NCI-H2029 (cell line): ENCODE measurements at places on chromosomes 6 and 20.

DNA sequence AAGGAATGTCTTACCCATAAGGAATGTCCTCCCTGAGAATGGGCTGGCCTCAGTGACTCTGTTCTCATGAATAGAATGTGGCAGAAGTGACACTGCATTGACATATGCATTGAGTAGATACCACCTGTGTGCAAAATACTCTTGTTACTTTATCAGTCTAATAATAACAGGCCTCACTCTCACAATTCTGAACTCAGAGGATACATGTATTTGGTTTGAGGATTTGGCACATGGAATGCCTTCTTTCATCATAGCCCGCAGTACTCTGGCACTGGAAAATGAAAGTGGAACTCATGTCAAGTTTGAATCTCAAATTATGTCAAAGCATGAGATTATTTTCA lies 52.9 kb upstream of the PLCB4 start:
- no peak for DNase-seq

DNA sequence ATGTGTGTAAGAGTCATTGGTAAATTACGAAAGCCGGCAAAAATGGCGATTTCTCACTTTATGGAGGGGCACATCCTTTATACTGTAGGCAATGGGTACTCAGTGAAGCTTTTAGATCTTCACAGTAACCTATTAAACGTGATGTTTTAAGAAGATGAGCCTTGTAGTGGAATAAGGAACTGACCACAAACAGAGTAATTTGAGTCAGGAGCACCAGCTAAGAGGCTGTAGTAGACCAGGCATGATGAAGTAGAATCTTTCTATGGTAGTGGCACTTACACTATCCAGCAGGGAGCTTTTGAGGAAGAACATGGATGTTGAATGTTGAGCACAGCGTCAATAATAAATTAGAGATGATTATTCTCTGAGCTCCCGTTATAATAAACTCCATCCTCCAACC lies 65.9 kb downstream of the HIVEP2 start:
- no peak for DNase-seq

GRCh38 chr6:129546702-129547101 lies 163.3 kb downstream of the ARHGAP18 start:
- no peak for DNase-seq

- DNase-seq = peak; percentile 86
These were observed 66.2 kb upstream of the SLC22A1 start for GRCh38 chr6:160055378-160055777.

DNA sequence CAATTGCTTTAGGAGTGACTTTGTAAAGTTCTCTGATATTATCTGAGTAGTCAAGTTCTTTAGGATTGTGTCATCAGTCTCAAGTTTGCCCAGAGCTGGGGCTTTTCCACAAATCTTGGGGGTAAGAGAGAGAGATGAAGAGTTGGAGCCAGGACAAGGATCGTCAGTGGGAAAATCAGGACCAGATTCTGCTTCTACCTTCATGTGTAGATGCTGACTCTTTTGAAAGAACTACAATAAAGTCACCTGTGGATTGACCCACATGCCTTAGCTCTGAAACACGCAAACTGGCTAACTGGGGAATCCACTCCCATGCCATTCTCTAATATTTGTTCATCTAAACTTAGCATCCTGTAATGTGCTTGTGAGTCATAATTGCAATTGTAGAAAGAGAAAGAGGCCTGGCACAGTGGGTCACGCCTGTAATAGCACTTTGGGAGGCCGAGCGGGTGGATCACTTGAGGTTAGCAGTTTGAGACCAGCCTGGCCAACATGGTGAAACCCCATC lies 15.6 kb upstream of the BICRAL start:
- DNase-seq = no peak

DNA sequence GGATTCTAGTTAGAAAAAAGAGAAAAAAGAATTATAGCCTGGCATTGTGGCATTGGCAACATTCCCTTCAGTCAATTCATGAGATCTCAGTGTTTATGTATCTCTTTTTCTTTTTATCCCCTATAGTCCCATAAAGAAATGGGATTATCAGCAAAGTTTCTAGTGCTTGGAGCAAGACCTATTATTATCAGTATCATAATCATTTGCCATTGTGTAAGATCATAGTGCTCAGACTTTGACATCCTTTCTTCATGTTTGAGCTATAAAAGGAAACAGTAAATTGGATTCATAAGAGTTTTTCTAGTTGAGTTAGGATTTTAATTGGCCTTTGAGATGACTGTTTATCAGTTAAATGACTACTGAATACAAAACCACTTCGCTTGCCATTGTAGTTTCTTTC lies 295.6 kb downstream of the GRIK2 start:
- no peak for DNase-seq

DNA sequence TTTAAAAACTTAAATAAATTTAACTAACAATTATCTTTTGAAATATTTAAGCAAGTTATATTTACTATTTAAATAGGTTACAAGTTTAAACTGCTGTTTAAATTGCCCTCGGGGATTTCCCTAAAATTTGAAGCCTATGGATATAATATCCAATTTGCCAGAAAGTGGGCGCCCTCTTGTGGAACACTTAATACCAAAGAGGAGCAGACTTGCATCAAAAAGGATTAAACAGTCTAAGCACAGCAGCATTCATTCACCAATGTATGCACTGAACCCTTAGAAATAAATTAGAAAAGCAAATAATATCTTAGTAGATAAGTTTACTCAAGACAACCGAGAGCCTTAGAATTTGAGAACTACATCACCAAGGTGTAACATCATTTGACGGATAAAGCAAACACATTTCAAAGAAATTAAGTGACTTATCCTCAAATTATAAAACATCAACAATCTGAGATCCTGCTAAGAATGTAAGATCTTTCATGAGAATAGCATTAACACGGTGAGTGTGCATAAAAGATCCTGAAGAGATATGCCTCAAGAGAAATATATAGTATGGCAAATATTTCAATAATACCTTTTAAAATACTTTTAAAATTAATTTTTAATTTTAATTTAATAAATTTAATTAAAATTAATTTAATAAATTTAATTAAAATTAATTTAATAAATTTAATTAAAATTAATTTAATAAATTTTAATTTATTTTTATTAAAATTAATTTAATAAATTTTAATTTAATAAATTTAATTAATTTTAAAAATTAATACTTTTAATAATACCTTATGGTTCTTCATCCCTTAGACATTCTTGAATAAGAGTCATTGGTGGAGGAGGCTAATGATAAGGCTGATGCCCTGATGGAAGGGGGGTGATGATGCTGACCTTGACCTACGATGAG lies 11.5 kb upstream of the MEP1A start:
- peak; percentile 59 for DNase-seq

DNA sequence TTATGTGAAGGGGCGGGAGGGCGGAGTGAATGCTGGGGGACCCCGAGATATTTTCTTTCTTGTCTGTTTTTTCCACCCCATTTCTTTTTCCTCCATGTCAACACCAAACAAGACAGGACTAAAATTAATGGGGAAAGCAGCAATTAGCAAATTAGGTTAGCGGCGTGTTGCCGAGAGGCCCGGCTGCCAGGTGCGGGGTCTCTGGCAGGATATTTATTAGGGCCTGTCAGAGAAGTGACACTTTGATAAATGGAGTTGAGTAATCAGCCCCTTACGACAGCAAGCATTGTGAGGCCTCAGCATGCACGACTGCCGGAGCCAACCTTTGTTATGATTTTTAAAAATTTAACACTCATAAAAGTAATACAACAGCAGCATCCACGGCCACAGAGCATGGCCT lies 193.8 kb downstream of the DHX35 start:
- DNase-seq = no peak

DNA sequence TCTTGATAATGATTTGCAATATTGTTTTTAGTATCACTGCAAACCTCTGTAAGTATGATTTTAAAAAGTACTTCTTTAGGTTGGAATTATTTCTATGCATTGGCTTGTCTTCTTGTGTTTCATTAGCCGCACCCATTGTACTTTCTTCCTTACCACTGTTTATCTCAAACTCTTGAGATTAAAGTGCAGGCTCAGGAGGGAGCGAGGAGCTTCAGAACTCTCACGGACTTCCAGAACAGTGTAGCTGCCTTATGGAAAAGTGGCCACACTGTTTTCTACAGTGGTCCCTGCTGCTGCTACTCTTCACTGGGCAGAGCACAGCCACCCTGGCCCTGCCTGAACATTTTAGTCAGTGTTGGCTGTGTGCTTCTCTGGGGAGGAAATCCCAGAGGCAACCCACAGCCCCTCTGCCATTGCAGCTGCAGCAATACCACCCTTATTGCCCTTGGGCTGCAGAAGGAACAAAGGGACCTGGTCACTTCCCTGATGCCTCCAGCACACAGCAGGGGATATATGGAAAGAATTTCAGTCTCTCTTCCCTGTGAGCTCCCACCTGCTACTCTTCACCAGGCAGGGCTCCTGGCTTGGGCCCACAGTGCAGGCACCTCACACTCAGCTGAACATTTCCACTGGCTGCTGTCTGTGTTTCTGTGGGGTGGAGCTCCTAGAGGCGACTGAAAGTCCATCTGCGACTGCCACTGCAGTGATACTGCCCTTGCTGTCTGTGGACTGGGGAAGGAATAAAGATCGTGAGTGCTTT lies 91.7 kb upstream of the MAP3K4 start:
- DNase-seq = no peak

- no peak for DNase-seq
These were observed 155.1 kb upstream of the MMS22L start for GRCh38 chr6:97438011-97438671.

- no peak for DNase-seq
These were observed 50.2 kb upstream of the IFNGR1 start for GRCh38 chr6:137269347-137269746.

- DNase-seq = no peak
These were observed 6.3 kb upstream of the TRIM27 start for GRCh38 chr6:28929887-28930620.

- DNase-seq = no peak
These were observed 882.0 kb downstream of the TFAP2A start for GRCh38 chr6:9532621-9533557.

- no peak for DNase-seq
These were observed 54.7 kb upstream of the SYNJ2 start for GRCh38 chr6:157927011-157927410.

GRCh38 chr6:104954190-104954797 lies 2.6 kb upstream of the LIN28B start:
- no peak for DNase-seq

DNA sequence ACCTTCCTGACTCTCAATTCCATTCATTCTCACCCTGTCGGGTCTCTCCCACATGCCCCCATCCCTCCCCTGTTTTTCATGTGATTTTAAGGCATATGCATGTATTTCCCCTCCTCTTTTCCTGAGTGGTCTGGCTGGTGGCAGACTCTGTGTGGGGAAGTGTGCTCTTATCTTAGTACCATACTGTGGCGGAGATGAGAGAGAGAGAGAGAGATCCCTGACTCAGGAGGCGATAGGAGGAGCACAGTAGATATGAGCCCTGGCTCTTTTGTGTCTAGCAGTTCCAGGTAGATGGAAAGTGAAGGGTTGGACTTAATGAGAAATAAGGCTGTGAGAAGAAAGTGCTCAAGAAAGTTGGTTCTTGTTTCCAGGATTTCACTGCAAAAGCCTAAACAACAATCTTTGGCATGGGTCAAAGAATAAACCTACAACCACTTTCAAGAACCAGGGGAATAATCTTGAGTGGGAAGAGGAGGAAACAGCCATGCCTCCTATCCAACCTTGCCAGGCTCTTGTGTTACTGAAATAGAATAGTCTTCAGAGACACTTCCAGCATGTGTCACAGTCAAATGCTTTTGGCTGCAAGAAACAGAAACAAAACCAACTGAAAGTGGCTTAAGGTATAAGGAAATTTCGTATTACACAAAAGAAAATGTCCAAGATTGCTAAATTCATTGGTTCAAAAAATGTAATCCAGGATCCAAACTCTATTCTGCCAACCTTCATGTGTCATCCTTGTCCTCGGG lies 123.8 kb upstream of the MYLIP start:
- DNase-seq = no peak

DNA sequence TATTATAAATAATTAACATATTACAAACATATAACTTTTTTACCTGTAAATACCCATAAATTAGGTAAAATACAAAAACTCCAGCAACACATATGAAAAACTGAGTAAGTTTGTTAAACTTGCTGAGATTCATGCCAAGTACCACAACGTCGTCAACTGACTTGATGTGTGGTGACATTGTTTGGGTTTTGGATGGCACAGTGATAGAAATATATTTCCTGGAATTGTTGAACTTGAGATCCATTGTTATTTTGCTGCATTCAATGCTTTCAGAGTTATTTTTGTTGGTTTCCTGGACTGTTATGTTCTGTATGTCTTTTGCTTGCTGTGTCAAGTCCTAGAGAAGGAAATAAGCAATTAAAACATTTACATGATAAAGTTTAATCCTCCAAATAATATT lies 5.5 kb downstream of the SLC35B3 start:
- DNase-seq = no peak

- DNase-seq = no peak
These were observed 30.2 kb upstream of the CST7 start for GRCh38 chr20:24918579-24919566.

DNA sequence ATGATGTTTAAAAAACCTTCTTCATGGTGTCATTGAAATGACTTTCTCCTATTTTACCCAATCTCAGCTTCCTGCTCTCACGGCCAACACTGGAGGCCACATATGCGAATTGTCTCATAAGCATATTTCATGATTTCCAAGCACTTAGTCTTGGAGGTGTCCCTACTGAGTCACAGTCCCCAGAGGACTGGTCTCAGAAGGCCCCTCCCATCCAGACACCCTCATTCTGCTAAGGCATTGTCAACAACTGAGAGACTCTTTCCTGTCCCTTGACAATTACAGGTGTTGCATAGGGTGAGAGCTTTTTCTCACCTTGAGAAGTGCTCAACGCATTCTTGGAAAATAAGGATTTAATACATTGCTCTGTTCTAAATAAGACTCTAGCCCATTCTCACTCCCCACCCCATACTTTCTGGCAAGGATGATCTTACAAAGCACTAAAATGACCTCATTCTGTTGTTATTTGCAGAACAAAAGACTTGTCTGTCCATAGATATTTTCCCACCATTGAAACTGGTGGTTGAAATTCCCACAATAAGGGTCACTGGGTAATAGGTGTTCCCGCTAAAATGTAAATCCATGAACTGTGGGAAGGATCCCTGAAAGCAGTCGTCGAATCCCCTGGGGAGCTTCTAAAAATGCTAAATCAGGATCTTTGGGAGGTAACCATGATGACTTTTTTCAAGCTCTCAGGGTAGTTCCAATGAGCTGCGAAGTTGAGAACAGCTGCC lies 32.3 kb upstream of the SLC22A23 start:
- DNase-seq = no peak

GRCh38 chr20:846894-847278 lies 13.4 kb downstream of the FAM110A start:
- DNase-seq = no peak

DNA sequence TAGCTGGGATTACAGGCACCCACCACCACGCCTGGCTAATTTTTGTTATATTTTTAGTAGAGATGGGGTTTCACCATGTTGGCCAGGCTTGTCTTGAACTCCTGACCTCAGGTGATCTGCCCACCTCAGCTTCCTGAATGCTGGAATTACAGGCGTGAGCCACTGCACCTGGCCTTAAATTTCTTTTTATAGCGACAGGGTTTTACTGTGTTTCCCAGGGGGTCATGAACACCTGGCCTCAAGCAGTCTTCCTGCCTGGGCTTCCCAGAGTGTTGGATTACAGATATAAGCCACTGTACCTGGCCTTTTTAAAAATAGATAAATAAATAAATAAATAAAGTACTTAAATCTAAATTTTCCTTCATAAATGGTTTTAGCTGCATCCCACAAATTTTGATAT lies 57.5 kb downstream of the LIN28B start:
- DNase-seq = no peak
